ENCODE measurements at places on chromosomes 1 and 21.
A peak's percentile ranks its signal among the peaks of the same experiment; 100 is the strongest.

- no peak for DNase-seq
These were observed 12.6 kb downstream of the CD101 start for GRCh38 chr1:117014209-117014608.

DNA sequence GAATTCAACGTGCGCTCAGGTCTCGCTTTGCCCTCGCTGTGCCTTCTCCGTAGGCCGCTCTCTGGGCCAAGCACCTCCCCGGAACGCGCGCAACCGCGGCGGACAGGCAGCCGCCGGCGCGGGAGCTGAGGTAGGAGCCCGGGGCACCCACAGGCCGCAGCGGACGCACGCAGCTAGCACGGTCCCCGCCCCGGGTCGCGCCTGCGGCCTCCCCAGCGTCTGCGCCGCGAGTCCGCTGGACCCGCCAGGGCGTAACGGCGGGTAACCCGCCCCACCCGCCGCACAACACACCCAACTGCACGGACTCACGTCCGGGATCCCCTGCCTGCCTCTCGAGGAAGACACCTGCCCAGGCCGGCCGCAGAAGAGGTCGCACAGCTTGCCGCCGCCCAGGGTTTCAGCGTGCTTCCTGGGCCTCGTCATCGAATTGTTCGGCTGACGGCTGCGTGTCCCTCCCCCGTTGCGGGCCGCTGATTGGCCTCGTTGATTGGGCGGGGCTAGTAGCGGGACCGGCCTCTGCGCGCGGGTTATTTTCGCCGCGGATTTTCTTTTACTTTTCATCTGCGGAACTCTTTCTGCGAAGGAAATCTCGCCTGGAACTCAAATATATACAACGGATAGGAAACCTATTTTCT lies at the start of gene CLCC1:
TSS of gene CLCC1 (minus strand) at position 433 of the 635 bp plus-strand sequence. CDS start 13,047 bp downstream, outside the sequence.
- DNase-seq = peak; percentile 92

GRCh38 chr1:38958967-38959366 lies 17.3 kb upstream of the RHBDL2 start:
- DNase-seq = no peak

- no peak for DNase-seq
These were observed 10.3 kb upstream of the ADARB1 start for GRCh38 chr21:45064091-45064490.

- no peak for DNase-seq
These were observed 837 bp upstream of the C1QB start for GRCh38 chr1:22651941-22652856.

- DNase-seq = peak; percentile 59
These were observed 90.2 kb upstream of the C1orf21 start for GRCh38 chr1:184296466-184297243.

DNA sequence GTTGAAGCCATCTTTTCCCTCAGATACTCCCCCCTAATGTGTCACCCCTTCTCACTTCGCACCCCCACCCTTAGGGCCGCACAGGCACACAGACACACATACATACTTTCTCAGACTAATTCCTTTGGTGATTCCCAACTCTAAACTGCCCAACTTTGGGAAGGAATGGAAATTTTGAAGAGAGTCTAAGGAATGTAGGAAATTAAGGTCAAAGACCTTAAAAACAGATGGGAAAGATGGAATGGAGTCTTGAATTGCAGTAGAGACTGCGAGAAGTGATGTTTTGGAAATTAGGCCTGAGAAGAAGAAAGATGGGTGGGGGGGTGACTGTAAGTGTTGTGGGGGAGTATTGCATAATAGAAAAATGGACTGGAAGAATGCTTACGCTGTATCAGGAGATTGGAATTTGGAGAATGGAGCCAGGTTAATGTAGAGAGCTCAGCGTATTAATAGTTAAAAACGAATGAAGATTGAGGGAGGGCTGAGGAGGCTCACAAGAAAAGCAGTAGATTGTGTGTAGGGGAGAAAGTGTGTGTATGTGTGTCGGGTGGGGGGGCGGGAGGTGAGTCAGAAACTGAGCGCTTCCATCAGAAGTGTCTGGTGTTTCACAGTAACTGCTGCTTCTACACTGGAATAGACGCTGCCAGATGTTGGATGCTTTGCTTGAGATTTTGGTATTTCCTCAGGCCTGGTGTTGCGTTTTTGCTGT lies 1.7 kb downstream of the PIP5K1A start:
- DNase-seq = peak; percentile 42

GRCh38 chr1:90780981-90781380 lies 63.9 kb upstream of the BARHL2 start:
- DNase-seq = no peak

DNA sequence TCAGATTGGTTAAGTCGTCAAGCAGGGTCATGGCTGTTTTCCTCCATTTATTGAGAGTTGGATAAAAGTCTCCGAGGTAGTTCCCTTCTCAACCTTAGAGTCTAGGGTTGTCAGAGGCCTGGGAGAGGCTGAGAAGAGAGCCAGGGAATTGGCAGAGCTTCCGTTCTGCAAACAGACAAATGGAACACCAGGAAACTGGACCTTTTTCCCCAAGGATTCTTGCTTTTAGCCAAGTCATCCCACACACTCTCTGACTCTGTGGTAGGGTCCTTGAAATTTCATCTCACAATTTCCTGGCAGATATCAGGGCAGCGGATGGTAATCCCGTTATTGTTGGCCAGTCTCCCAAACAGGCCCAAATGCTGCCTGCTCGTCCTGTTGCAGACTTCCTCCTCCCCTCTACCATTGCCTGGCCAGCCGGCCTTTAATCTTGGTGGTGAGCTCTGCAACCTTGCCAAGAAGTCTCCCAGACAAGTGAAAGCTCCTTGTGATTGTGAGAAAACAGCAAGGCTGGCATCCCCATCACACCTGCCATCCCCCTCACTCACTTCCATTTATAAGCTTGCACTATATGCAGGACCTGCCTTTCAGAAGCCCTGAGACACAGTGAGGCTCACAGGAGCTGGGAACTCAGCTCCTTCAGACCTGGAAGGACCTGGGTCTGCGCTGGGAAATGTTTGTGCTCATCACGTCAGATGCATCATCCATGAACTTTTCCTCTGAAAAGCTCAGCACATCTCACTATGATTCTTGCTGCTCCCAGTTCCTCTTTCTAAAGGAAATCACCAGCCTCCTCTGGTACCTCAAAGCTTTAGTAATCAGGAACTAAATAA lies 13.7 kb upstream of the SRP9 start:
- peak; percentile 67 for DNase-seq

- DNase-seq = peak; percentile 35
These were observed 30.3 kb upstream of the CBR3 start for GRCh38 chr21:36104317-36105300.

GRCh38 chr1:150183061-150183460 lies 33.3 kb downstream of the PLEKHO1 start:
- no peak for DNase-seq

GRCh38 chr21:29333406-29333805 lies 34.7 kb downstream of the BACH1 start:
- DNase-seq = no peak

DNA sequence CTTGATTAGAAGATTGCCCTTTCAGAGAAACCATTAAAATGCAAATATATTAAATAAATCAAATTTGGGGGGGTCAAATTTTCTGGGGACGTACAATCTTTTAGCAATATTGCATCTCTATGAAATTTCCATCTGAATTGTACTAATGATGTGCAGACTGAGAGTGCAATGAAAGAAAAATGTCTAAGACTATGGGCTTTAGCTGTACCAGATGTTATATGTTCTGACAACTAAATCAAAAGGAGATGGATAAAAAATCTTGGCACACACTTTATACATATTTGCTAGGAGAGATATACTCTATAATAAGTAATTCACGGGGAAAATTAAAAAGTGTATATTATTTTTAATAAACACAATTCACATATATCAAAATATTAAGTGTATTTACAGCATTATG lies 13.0 kb upstream of the PLPPR5 start:
- DNase-seq = no peak

GRCh38 chr1:11071463-11072215 lies 11.8 kb upstream of the SRM start:
- no peak for DNase-seq

DNA sequence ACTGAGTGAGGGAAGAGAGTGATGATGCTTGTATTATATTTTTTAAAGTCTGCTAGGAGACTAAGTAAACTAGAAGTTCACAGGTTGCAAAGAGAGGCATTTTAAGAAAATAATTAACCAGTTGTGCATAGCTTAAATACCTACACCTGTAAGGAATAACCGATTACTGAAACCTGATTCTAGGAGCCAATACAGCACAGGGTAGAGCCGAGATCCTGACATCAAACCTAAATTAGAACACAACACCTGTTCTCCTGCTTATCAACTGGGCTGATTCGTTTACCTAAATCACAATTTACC lies 54.8 kb downstream of the EPRS1 start:
- no peak for DNase-seq

DNA sequence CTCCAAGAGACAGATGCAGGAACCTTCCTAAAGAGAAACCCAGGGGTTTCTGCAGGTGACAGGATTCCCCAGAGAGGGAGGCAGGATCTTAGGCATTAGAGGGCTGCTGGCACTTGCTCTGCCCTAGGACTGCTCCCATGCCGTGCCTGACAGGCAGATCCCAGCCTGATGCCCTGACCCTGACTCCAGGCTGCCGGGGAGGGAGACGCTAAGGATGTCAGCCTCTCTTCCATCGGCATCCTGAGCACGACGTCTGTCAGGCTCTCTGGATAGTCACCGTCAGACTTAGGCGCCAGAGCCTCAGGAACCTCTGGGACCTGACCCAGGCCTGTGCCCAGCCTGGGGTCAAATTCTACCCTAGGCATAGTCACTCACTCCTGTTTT lies 157.1 kb downstream of the NPHP4 start:
- no peak for DNase-seq

GRCh38 chr1:204870160-204870912 lies at the start of gene NFASC:
TSS of gene NFASC (plus strand) at chr1:204870862. CDS start at chr1:204944316, 73,454 bp downstream.
- DNase-seq = no peak

- DNase-seq = no peak
These were observed 30.7 kb downstream of the TNFRSF1B start for GRCh38 chr1:12197483-12197880.

DNA sequence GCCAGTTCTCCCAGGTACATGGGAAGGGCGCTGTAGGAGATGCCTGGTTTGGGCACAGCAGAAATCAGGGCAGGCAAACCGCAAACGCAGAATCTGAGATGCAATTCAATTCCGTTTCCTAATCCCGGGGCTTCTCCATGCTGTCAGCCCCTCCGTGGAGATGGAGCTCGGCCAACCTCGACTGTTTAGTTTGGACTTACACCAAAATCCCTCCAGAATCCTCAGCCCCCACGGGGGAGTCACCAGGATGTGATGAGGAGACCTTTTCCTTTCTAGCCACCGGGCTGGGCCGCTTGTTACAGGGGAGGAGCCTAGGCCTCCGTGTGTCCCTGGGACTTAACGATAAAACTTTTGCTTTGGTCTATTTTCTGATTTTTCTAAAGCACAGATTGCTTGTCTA lies 7.9 kb downstream of the SLC2A7 start:
- no peak for DNase-seq

- DNase-seq = no peak
These were observed 16.4 kb downstream of the BSND start for GRCh38 chr1:55015123-55015522.

GRCh38 chr1:193013707-193014106 lies 45.5 kb downstream of the UCHL5 start:
- no peak for DNase-seq

DNA sequence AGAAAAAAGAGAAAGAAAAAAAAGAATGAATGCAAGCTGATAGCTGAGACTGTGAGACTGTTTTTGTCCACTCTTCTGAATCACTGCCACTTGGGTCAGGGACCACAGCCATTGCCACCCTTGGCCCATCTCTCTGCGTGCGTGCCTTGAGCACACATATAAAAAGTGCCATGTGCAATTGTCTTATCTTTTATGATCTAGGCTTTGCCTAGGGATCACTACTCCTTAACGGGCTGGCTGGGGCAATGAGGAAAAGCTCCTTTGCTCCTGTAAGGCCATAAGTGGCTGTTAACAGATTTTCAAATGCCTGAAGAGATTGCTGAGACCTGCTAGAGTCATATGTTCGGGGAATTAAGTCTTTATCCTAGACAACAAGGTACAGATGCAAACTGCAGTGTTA lies 8.2 kb downstream of the SPATA46 start:
- DNase-seq = no peak

GRCh38 chr1:49098866-49099265 lies 322.2 kb upstream of the BEND5 start:
- no peak for DNase-seq

DNA sequence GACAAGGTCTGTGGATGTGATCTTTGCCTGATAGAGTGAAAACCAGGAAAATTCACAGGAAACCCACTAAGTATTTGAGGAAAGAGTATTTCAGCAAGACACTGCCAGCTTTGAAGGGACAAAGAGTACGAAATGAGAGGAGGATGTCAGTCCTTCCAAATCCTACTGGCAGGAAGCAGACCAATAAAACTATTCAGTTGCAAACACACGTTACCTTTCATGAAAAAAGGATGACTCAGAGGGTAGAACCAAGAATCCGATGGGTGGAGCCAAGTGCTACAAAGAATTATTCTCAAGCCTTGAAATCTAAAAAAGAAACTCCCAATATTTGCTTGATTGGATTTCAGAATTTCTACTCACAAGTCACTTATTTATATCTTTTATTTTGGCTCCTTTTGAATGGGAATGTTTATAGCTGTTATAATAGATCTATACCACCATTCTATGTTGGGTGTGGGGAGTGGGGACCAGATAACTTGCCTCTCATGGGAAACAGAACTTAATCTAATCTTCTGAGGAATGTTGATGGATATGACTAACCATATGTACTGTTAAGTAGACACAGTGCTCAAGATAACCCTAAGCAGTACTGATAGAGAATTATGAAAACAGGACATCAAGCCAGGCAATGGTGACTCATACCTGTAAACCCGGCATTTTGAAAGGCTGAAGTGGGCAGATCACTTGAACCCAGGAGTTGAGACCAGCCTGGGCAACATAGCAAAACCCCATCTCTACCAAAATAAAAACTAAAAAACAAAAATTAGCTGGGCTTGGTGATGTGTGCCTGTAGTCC lies 19.3 kb upstream of the HEATR1 start:
- no peak for DNase-seq

DNA sequence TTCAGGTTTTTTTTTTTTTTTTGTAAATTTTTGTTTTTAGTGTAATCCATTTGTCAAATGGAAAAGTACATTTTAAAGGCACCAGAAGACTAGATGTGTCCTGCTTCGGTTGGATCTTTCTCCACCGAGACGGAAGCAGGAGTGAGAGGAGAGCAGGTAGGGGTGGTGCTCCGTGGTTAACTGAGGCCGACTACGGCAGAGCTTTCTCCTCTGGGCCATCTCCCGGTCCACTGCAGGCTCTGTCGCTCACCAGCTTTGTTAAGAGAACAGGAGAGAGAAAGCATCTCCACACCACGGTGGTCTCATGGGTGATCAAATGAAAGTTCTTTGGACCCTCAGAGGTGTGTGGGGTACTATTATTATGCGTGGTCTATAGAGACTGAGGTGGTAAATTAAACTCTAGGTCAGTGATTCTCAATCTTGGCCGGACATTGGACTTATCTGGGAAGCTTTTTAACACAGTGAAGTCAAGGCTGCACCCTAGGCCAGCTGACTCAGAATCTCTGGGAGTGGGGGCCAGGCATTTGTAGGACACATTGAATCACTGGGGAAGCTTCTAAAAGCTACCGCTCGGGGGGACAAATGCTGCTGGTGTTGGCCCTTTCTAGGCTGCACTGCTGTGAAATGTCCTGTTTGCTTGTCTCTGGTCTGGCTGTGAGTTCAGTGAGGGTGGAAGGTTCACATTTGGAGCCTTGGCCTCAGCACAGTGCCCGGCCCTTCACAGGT lies 25.0 kb downstream of the ABCA4 start:
- DNase-seq = no peak
